ENCODE measurements at places on chromosomes 16 and 17. TPM values are rescaled to one million over a fixed set of nuclear protein-coding genes. Genes with fewer than 3 reads are reported as not detected.

GRCh38 chr16:10339777-10340732 lies 45.8 kb upstream of the ATF7IP2 start:
- no peak for DNase-seq

DNA sequence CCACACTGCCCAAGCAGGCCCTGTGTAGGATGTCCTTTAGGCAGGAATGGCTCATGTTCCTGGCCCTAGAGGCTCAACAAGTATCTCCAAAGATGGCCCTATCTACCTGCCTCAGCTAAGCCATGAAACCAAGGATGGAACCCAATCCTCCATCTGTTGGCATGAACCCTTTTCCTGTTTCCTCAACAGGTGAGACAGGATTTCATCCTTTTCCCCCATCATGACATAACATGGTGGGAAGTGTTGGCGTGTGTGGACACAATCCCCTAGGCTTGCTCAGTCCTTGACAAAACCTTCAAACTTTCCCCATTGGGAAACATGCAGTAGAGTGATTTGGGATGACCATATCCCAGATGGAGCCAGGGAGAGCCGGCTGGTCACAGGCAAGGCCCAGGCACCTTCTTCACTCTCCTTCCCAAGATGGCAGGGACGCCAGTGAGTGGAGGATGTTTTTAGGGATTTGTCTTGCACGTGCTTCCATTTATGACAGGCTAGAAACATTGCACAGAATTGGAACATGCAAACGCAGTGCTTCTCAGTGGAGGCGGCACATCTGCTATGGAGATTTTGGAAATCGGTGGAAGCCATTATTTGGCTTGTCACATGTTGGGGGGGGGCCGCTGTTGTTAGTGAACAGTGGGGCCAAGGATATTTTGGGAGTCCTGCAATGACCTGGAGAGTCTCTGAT lies 77.0 kb downstream of the MYH11 start:
- DNase-seq: no peak

Gene OR1A1
- total RNA-seq: not detected

Gene GPR139
- 2.4 TPM for total RNA-seq
